NCI-H1048 (cell line): ENCODE measurements at places on chromosomes 6 and 20.

DNA sequence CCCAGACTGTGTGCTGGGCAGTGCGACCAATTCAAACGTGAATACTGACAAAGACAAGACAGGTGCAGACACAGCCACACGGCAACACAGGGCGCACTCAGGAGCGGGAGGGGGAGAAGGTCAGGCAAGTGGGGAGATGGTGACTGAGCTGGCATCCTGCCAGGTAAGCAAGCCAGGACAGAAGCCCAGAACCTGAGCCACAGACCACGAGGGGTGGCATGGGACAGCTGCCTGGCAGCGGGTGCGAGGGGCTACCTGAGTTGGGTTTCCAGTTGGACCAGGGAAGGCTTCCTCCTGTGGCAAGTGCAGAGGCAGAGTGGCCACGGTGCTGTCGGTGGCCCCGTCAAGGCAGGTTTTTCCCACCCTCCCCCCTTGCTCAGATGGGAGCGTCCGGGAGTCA lies 215.2 kb upstream of the ARID1B start:
- no peak for DNase-seq

DNA sequence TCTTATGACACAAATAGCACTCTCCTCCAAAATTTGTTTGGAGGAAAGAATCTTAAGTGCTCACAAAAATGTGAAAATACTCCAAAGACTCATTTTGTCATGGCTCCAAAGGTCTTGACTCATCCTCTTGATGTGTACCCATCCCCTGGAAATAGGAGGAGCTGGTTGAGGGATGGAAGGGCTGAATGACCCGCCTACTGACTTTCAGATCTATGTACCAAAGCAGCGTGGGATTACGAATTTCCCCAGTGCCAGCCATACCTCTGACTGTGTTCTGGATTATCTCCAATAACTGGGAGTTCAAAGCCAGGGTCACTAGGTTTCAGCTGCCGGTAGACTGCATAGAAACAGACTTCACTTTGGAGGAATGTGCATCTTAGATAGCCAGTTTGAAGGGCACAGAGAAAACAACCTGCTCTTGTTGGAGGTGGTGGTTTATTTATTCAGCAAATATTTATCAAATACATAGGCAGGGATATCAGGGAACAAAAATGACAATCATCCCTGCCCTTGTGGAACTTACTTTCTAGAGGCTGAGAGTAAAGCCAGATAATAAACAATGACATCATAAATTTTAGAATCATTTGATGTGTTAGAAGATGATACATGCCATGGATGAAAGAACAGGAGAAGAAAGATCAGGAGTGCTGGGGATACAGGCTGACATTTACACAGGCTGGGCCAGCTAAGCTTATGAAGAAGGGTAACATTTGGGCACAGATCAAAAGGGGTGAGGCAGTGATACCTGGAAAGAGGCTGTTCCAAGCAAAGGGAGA lies 246.6 kb downstream of the TBXT start:
- no peak for DNase-seq

DNA sequence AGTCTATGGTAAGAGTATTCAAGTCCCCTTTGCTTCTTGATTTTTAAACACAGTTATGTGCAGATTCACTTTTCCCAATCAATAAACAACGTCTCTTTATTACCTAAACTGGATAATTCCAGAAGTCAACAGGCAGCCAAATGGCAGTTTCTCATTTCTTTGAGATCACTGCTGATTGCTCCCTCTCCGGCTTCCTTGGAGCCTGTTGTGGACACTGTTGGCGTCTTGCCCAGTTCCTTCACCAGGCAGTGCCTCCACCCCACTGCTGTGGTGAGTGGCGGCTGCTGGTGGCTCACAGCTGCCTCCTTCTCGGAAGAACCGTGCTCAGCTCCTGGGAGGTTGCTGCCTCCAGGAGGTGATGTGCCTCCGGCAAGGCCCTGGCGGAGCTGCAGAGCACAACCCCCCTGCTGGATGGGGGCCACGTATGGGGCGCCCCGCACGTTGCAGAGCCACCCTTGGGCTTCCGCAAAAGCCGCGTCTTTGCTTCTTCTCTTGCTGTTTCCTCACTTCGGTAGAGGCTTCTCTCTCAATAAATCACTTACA lies 105.1 kb upstream of the CNKSR3 start:
- peak; percentile 59 for DNase-seq

DNA sequence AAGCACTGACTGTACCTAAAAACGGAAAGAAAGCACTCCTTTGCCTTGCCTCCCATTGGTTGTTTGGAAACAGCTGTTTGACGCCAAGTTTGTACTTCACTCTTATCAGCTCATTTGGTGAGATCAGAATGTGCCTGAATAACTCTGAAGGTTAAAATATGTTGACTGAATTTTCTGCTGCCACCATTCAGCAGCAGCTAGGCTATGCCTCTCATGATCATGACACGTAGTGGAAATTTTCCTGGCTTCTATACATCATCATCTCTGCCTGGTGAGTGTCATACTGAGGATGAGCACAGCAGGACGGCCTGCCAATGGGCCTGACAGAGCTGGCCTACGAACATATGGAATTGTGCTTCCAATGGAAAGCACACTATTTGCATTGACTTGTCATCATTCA lies 704.9 kb upstream of the CITED2 start:
- DNase-seq: no peak

DNA sequence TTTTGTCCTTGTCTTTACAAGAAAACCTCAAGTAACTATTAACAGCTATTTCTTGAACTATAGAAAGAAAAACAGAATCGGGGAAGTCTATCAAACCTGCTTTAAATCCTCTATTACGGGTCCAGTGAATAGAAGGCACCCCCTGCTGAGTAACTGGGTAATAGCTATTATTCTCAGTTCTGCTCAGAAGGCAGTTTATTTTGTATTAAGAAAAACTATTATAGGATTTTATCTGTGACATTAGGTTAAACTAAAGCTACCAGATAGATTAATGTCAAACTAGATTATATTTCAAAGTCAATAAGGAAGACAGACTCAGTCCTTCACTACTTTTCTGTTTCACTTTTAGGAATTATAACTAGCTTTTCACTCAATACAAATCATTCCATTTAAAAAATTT lies 93.7 kb downstream of the DST start:
- DNase-seq: no peak

DNA sequence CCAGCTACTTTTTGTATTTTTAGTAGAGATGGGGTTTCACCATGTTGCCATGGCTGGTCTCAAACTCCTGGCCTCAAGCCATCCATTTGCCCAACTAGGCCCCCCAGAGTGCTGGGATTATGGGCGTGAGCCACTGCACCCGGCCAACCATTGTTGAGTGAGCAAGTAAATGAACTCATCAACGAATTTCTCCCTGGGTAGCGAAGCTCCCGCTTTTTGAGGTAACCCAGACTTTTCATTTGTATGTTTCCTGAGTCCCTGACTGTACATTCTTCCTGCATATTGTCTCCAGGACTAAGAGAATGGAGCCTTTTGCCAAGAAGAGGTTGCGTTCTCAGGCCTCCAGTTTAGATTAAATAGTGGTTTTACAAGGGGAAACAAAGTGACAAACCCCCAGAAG lies 36.4 kb downstream of the RIPOR3 start:
- DNase-seq: no peak
